ENCODE measurements at places on chromosomes 11 and 22.

- no peak for DNase-seq
Observed at GRCh38 chr11:128424851-128425285, 162.5 kb downstream of the ETS1 start.

- no peak for DNase-seq
Observed at GRCh38 chr22:46058591-46059519, 81.9 kb upstream of the WNT7B start.

DNA sequence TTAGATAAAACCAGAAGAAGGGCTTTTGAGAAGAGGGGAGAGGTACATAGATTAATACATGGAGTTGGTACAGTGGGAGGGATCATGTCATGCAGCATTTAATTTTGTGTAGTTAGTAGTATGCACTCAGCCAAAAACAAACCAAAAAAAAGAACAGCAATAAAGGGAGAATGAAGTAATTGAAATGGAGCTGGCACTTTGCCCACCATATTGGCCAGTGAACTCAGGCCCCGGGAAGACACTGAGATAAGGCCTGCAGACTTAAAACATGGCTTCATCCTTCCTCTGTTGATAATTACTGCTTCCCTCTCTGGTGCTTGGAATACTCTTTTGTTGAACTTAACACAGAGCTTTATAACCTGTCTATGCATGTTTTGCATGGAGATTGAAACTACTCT is 3.1 kb downstream of the PANX1 start:
- DNase-seq = no peak

- no peak for DNase-seq
Observed at GRCh38 chr22:33741025-33741424, 179.3 kb downstream of the LARGE1 start.

DNA sequence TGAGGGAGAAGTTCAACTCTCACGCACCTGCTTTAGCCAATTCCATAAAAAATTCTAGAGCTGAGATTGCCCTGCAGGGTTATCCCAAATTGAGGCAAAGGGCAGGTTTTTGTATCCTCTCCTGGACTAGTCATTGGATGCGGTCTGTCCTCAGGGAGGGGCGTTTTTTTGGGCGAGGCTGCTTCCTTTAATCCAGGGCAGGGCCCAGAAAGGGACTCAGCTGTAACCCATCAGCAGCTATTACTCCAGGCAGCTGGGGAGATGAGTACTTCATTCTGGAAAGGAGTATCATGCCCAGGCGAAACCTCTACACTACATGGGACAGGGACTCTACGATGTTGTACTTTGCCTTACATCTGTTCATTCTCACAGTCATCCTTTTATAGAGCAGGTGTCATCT is 103.3 kb downstream of the SCN3B start:
- no peak for DNase-seq

DNA sequence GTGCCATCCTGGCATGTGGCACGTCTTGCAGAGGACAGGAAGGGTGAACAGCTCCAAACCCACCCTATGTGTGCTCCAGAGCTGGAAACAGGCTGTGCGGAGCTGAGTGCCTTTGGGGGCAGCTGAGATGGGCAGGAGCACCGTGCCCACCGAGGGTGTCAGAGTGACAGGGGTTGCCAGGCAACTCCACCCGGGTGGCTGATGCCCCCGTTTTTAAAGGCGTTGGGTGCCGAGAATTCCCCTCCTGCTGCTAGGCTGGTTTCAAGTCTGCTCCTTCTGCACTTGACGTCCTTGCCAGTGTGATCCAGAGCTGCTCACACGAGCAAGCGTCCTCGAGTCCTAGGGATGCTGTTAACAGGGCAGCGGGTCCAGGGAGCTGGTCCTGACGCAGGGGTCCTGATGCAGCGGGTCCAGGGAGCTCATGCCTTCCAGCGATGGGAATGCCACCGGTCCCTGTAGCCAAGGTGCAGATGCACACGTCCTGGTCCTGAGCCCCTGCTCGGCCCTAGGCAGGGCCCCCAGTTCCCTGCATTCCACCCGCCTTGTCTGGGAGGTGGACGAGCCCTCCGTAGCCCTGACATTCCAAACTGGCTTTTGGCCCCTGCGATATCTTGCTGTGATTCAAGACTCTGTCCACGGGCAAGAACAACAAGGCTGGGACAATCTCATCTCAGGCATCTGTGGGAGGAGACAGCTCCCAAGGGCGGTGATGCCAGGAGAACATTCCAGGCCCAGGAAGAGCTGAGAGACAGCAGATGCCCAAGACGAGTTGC is 4.9 kb downstream of the KCNQ1 start:
- DNase-seq = no peak

- no peak for DNase-seq
Observed at GRCh38 chr22:44665115-44665514, 36.9 kb upstream of the PRR5 start.

GRCh38 chr11:78030429-78031325 is 7.6 kb upstream of the KCTD14 start:
- DNase-seq = no peak

DNA sequence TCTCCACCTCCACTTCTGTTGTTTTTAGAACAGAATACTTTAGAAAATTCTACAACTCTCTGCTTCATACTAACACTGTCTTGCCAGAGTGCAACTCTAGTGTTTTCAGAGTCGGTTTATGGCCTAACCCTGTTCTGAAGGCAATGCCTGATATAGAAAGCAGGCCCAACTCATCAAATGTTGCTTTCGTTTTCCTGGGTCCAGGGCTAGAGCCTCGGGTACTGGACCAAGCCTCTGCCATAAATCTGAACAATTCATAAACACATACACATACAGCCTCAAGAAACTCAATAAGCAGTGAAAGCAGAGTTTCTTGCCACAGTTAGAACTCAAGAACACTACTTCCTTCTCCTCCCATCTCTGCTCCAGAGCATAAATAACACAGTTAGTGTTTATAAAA is 9.8 kb downstream of the TMEM218 start:
- no peak for DNase-seq

- DNase-seq = no peak
Observed at GRCh38 chr11:44915621-44916020, 35.1 kb downstream of the TP53I11 start.

DNA sequence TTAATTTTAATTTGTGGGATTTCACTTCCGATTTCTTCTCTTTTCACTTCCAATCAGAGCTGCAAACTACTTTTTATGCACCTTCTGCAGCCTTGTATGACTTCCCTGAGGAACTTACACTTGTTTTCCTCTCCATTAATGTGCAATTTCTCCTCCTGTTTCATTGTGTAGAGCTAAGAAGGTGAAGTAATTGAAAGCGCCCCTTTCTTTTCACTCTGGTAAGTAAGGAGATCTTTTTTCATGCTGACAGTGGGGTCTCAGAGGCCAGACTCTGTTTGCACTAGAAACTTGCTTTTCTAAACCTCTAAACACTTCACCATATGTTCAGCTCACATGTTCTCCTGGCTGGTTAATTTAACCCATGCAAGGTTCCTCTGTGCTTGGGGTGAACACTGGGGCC is 117.0 kb downstream of the FANCF start:
- no peak for DNase-seq

- DNase-seq = no peak
Observed at GRCh38 chr22:35854334-35854733, 136.7 kb downstream of the APOL5 start.

Data from SK-N-MC (cell line).